Suppressor macrophage treated with lipopolysaccharide for 4 hours (primary cell): ENCODE measurements at places on chromosomes 12 and 14.
A peak's percentile ranks its signal among the peaks of the same experiment; 100 is the strongest.

- no peak for DNase-seq
Observed at GRCh38 chr12:85955127-85955526, 81.0 kb downstream of the NTS start.

DNA sequence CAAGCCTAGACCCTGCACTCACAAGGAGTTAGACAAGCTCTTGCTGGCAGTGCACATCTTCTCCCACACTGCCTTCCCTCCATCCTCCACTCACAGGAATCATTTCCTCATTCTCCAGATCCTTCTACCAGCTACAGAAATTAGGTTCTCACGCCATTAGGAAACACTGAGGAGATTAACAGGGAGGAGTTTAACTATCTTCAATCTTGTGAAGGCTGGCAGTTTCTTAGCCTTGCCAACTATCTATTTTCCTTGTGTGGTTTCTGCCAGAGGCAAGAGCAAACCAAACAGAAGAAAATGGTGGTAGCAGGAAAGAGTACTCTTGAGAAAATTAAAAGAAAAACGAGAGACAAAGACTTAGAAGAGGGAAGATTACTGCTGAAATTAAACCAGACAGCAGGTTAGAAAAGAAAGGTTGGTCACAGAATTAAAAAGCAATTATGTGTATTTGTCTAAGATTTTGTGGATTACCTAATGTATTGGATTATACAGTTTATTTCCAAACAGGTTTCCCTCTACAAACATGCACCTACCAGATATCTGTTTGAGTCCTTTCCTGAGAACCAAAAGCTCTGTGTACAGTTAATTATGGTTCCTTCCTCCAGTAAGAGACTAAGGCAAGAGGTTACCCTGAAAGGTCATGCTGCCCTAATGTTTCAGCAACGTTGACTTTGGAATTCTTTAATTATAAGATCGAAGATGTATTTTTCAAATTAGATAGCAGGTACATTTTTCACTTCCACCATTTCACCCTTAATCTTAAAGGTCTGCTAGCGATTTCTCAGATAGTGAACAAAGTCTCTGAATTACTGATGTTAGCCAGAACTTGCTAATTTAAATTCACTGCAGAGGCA lies 5.0 kb downstream of the RERG start:
- no peak for DNase-seq

DNA sequence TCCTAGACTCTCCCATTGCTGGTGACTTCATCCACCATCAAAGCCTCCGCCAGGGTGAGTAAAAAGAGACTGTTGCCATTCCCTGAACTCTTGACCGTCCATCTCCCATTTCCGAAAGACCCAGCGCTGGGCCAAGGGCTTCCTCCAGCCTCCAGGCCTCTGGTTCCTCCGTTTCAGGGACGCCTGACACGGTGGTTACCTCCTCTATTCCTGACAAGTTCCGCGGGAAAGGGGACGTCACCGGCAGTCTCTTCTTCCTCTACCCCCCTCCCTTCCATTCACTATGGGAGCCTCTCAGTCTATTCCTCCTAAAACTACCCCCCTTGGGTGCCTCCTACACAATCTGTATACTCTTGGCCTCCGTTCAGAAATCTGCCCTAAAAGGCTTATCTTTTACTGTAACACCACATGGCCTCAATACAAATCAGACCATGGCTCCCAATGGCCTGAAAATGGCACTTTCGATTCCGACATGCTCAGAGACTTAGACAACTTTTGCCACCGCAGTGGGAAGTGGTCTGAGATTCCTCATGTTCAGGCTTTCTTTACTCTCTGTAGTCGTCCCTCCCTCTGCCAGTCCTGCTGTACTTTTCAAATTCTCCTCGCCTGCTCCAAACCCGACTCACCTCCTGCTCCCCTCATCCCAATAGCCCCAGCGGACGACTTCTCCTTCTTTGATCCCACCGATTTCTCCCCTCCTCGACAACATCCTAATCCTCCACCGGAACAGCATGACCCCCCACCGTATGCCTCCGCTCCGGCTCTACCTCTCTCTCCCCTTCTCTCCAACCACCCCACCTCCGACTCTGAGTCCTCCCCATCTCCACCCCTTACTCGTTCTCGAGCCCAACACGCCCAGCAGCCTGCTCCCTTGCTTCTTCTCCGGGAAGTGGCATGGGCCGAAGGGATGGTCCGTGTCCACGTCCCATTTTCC lies 70.4 kb downstream of the MOK start:
- DNase-seq, result no peak

- no peak for DNase-seq
Observed at GRCh38 chr14:57930241-57930975, 64.5 kb upstream of the SLC35F4 start.

DNA sequence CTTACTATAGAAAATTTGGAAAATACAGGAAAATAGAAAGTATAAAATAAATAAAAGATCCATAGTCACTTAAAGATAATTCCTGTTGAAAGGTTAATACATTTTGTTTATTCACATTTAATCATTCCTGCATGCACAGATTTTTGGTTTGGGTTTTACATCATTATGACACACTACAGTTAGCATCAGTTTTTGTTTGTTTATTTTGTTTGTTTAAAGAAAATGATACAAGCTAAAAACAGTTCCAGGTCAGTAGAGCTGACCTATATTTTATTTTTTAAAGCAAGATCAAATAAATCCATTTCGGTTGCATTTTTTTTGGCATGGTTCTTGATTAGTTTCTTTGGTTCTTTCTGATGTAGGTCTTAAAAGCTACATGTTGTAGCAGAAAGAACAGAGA lies 68.8 kb upstream of the CCDC91 start:
- DNase-seq, result no peak

GRCh38 chr14:90674043-90674670 lies 142.1 kb downstream of the TTC7B start:
- DNase-seq, result peak; percentile 42

DNA sequence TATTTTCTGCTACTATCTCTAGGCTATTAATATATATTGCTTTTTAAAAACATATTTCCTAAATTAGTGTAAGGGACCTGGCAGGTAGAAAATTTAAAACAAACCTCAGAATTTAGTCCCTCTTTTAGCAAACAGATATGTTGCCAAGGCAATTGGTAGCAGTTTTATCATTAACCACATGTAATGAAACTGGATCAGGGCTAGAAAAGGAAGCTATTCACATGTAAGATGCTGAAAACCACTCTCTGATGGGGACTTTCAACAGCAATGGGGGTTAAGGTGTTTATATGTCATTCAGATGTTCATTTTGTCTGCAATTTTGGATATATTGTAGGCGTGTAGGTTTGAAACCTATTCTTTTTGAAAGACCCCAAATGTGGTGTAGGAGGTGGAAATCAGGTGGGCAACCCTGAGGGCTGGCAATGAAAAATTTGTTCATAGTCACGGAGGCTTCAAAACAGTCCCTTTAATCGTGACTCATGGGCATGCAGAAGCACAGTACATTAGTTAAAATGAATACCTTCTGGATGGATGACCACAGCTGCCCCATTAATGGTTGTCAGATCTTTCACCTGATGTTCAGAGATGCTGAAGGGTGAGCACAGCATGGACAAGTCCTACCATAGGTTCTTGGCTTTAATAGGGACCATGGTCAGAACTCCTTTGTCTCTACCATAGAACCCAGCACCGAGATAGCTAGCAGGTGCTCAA lies 5.9 kb upstream of the PKP2 start:
- DNase-seq, result no peak
